ENCODE measurements at places on chromosomes 4 and X. TPM values are rescaled to one million over a fixed set of nuclear protein-coding genes. Genes with fewer than 3 reads are reported as not detected.

The COX7B2 gene
- not detected for total RNA-seq

The GABRE gene
- 0.26 TPM for total RNA-seq

The C4orf51 gene
- not detected for total RNA-seq

The HTR2C gene
- total RNA-seq, result not detected

The WWC2 gene
- 9.9 TPM for total RNA-seq

The FMR1NB gene
- total RNA-seq, result not detected

The GAGE1 gene
- not detected for total RNA-seq

The UGT2B10 gene
- total RNA-seq, result not detected

The SRPX gene
- 48.3 TPM for total RNA-seq

The FAM114A1 gene
- 47.5 TPM for total RNA-seq

The CLDN34 gene
- not detected for total RNA-seq
